Immature natural killer cell (primary cell): ENCODE measurements at places on chromosomes 11 and 22. TPM values are rescaled to one million over a fixed set of nuclear protein-coding genes. Genes with fewer than 3 reads are reported as not detected.

- DNase-seq = no peak
Observed at GRCh38 chr11:105960252-105961245, 61.5 kb downstream of the MSANTD4 start.

DNA sequence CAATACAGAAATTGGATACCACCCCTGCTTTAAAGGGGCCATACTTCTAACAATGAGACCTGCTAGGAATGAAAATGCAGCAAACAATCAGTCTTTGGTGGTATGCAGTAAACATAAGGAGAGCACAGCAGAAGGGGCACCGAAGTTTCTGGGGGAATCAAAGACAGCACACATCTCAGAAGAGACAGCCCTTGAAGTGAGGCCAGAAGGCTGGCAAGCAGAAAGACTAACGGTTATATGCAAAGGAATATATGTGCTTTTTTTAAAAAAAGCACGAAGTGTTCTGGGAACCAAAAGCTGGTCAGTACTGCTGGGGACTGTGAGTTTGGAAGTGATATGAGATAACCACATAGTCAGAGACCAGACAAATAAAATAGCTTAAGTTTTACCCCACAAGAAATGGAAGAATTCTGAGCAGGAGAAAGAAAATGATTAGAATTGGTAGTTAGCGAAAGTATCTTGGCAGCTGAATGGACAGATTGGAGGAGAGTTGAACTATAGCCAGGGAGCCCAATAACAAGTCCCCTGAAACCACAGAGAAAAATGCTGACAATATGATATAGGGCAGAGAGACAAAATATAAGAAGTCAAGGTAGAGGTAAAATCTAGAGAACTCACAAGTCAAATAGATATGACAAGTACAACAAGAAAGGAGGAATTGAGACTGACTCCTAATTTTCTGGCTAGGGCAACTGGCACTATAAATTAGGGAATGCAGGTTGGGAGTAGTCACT lies 125.7 kb downstream of the MRTFA start:
- no peak for DNase-seq

DNA sequence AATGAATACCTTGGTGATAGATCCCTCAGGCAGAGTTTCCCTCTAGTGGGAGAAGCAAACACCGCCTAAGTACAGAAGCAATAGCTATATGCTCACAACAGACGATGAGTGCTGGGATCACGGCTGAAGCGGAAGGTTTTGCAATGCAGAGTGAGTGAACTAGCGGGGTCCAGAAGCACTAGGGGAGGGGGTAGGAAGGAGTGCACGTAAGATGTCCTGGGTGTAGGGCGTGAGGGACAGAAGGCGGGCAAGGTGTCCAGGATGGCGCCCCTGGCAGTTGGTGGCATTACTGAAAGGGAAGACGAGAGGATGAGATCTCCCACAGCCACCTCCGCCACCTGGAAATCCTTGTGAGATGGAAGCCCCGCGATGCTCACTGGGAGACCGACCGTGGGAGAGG lies 81.0 kb downstream of the ETS1 start:
- no peak for DNase-seq

- no peak for DNase-seq
Observed at GRCh38 chr11:118878163-118878563, 5.5 kb upstream of the CXCR5 start.

GRCh38 chr11:58844361-58845005 lies at the start of gene GLYATL2:
TSS of gene GLYATL2 (minus strand) at chr11:58844704. CDS start at chr11:58839612, 5,092 bp downstream.
- no peak for DNase-seq

- DNase-seq = no peak
Observed at GRCh38 chr11:114438303-114438702, 964 bp upstream of the REXO2 start.

The KDELR3 gene
- 0.56 TPM for polyA plus RNA-seq

The EI24 gene
- polyA plus RNA-seq = 40.9 TPM

The OR2AG2 gene
- not detected for polyA plus RNA-seq

The SHISAL1 gene
- not detected for polyA plus RNA-seq

The MMP8 gene
- not detected for polyA plus RNA-seq

The USH1C gene
- not detected for polyA plus RNA-seq

The SEZ6L gene
- not detected for polyA plus RNA-seq
